ENCODE measurements at places on chromosomes 5 and 9.

- DNase-seq: no peak
Observed at GRCh38 chr9:121373011-121373729, 3.1 kb upstream of the STOM start.

DNA sequence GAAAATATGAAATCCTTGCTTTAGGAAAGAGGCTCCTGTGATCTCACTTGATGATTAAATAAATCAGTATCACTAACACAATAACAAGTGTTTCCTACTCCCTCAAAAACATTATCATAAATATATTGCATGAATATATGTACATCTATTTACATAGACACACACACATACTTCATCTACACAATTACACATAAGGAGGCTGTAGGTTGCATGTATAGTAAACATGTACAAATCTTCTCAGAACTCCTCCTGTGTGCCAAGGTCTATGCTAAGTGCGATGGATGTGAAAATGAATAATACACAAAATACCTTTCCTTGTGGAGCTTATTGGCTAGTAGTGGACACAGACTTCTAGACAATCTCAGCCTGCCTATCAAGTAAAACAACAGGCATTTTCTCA lies 239.9 kb downstream of the AGTPBP1 start:
- DNase-seq: no peak

GRCh38 chr5:133907075-133907474 lies 61.4 kb downstream of the C5orf15 start:
- no peak for DNase-seq

DNA sequence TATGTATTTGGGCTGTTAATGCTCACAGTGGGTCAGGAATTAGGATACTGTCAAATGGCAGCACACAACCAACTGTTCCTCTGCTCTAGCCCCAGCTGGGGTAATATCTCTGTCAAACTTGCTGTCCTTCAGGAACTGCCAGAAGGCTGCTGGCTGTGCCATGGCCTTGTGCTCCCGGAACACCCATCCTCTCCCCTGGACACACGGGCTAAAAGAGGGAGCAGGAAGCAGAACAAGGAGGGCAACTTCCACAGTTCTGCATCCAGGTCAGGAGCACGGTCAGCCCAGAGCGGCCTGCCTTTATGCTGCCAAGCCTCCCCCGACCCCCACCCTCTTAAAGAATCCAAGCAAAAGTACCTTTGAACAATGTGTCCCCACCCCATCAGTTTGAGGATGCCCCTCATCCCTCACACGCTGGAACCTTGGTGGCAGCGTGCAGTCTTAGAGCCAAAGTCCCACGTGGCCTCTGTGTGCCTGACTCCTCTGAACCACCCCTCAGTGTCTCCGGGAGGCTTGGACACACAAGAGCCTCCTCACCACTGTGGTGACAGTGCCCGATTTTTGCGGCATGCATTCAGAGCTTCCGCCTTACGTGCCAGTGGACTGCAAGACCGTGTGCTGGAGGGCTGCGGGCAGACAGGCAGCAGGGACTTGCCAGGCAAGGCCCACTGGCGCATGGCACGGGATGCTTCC lies 60.8 kb downstream of the PSMB7 start:
- DNase-seq: no peak

GRCh38 chr5:144779368-144779767 lies 608.7 kb downstream of the KCTD16 start:
- no peak for DNase-seq
